ENCODE measurements at places on chromosomes 3 and 15. TPM values are rescaled to one million over a fixed set of nuclear protein-coding genes. Genes with fewer than 3 reads are reported as not detected.

DNA sequence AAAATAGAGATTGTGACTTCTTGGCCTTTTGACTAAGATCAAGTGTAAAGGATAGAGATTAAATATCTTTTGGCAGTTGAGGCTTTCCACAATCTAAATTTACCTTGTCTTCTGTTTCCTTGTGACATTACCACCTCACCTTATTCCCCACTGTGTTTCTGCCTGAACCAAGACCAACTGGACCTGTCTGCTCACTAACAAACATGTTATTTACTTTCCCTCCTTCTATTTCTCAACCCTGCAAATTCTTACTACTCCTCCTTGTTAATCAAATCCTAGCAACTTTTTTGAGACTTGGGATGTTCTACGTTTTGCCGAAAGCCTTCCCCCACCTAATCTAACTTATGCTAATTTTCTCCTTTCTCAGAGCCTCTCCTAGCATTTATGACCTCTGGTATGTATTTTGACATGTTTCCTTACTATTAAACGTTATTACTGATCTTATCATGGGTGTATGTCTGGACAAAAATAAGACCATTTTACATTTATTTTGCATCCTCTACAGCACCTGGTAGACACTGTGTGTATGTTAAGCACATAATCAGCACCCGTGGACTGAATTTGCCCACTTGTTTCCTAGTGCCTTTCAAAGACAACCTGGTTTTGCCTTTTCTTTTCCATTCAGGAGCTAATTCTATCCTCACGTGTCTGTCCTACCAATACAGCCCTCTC lies 7.6 kb upstream of the CCNL1 start:
- DNase-seq, result no peak

Gene CHMP2B
- 26.2 TPM for total RNA-seq

DNA sequence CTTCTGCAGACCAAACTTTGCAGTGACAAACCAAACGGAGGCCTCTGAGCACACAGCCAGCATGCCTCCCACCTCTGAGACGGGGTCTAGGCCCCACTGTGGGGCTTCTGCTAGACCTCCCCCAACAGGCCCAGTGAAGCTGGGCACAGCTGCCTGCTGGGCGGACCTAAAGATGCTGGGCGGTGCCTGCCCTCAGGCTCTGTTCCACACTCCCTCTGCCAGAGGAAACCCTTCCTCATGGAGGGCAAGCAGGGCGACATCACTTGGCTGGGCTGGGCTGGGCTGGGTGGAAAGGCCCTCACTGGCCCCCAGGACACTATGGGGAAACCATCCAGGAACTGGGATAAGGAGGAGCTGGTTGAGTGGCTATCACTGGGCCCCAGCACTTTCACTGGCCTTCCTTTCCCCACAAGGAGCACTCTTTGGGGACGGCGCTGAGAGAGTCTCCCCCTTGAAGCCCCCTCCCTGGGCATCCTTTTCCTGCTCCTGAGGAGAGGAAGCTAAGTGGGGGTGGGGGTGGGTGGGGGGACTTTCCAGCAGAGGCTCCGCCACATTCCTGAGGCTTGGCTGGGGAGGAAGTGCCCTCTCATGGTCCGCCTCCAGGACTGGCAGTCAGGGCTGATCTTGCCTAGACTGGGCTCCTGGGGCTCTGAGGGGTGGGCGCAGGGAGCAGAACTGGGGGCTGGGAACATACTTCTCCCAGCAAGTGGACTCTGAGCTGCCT lies 98.1 kb upstream of the HACD2 start:
- DNase-seq, result no peak

Gene DNAH12
- total RNA-seq, result not detected

Gene FBXL2
- 3.0 TPM for total RNA-seq

Gene TICRR
- 5.1 TPM for total RNA-seq

DNA sequence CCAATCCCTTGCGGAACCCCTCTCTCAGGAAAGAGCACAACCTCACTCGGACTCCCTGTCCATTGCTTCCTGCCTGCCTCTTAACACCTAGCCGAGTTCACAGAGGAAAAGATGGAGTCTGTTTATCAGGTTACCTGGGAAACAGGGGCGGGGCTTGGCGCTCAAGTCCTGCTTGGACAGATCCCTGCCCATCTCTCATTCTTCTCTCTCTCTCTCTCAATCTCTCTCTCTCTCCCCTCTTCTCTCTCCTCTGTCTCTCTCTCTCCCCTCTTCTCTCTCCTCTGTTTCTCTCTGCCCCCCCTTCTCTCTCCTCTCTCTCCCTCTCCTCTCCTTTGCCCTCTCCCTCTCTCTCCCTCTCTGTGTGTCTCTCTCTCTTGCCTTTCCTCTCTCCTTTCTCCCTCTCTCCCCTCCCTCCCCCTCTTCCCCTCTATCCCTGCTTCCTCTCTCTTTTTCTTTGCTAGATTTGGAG lies at the start of gene EFHB:
Gene EFHB, minus strand, starts transcription at position 120 of the 469 bp plus-strand sequence. CDS start 199 bp downstream, outside the sequence.
- DNase-seq, result no peak

- DNase-seq, result no peak
These were observed 44.3 kb downstream of the ZBTB11 start for GRCh38 chr3:101632586-101632985.

Gene PLS1
- total RNA-seq, result 9.5 TPM

Measured in H4 (cell line).